HepG2 (cell line): ENCODE measurements at places on chromosomes 1 and 21.

DNA sequence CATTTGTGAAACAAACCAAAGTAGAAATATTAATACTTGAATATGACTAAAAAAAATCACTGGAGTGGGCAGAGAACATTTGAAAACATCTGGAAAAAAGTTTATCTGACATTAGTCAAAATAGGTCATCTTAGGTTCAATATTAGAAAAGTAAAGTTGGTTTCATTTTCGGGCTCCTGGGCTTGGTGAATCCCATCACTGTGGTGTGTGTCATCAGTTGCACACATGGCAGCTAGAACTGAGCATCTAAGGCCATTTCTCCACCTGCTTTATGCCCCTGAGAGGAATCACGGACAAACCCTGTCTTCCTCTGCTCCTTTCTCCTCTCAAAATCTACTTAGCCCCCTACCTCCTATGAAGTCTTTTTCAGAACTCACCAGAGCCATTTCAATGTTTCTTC is 5.4 kb downstream of the HSD11B1 start:
- no peaks in the 10 kb centered on the region for H3K27me3 ChIP-seq
- H3K4me3 ChIP-seq, result no peak overlapping the region
- no peaks in the 10 kb centered on the region for H3K36me3 ChIP-seq
- DNase-seq, result no peak
- H3K4me1 ChIP-seq, result no peaks in the 10 kb centered on the region

DNA sequence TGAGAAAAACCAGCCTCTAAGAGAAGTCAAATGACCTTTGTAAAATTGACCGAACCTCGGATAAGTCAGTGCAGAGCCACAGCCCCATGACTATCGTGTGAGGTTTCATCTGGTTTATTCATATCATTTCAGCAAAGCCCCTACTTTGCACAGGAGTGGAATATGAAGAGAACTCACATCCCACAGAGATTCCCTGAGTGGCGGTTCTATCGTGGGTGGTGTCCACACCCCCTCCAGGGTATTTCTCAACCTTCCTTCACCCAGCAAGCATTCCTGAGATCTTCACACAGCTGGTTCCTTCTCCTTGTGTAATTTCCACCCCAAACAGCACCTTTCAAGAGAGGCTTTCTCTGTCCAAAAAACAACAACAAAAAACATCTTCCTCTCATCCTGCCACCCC is 47.5 kb downstream of the EVA1C start:
- peaks cover 52% of the 10 kb centered on the region for H3K4me1 ChIP-seq
- H3K27ac ChIP-seq, result no peak overlapping the region
- no peaks in the 10 kb centered on the region for H3K27me3 ChIP-seq
- no peak overlapping the region for H3K4me3 ChIP-seq
- H3K36me3 ChIP-seq, result no peaks in the 10 kb centered on the region
- no peak for DNase-seq

DNA sequence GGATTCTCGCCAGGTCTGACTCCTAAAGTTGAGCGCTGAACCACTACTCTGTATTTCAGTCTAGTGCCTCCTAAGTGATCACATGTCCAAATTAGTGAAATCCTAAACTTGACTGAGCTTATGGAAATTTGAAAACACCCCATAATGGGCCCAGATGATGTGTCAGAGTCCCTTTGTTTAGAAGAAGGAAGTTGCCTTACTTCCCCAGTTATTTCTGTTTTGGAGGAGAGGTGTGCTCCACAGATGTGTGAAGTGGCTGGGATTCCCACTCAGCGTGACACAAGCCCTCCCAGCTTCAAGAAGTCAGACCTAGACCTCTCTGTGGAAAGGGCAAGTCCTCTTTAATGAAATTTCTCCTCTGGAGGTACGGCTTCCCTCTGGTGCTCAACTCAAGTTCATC is 188.8 kb downstream of the TTLL7 start:
- no peak overlapping the region for H3K27ac ChIP-seq
- no peak overlapping the region for H3K4me3 ChIP-seq
- no peak for DNase-seq
- H3K36me3 ChIP-seq, result no peaks in the 10 kb centered on the region
- H3K4me1 ChIP-seq, result no peaks in the 10 kb centered on the region
- H3K27me3 ChIP-seq, result no peaks in the 10 kb centered on the region

- no peaks in the 10 kb centered on the region for H3K4me1 ChIP-seq
- H3K27ac ChIP-seq, result no peak overlapping the region
These were observed 29.3 kb downstream of the COP1 start for GRCh38 chr1:176177764-176178163.

DNA sequence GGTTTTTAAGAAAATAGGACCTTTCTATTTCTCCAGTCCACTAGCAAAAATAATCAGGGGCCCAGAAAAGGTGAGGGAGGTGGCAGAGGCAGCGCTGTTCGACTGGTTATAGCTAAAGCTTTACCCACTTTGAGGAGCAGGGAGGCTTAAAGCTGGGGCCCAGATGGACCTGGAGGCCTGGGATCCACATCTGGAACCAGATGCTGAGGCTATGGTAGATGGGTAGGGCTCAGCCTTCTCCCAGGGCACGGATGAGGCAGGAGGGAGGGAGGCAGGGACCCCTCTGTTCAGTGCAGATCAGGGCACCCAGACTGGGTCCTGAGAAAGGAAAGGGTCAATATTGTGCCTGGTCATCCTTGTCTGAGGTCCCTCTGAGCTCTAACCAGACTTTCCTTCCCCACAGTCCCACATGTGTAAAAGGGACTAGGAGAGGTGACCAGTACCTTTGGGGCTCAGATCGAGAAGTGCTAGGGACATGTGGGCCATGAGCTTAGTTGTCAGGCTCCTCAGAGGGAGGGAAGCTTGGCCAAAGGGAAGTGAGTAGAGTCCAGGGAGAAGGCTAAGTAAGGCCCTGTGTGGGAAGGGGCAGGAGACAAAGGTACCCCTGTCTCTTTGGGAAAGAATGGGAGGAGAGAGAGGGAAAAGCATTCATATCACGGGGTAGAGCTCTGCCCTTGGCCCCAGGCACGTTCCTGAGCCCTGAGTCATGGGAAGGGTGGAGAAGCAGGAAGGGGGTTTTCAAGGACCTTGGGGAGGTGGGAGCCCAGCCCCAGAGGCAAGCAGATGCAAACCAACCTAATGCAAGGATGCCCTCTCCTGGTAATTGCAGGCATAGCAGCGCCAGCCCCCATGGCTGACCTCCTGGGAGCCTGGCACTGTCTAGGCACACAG is 15.4 kb downstream of the LMNA start:
- peaks cover 59% of the 10 kb centered on the region for H3K4me1 ChIP-seq
- peak overlapping the region; percentile 93 for H3K27ac ChIP-seq
- peaks cover 25% of the 10 kb centered on the region for H3K36me3 ChIP-seq
- DNase-seq, result peak; percentile 98

DNA sequence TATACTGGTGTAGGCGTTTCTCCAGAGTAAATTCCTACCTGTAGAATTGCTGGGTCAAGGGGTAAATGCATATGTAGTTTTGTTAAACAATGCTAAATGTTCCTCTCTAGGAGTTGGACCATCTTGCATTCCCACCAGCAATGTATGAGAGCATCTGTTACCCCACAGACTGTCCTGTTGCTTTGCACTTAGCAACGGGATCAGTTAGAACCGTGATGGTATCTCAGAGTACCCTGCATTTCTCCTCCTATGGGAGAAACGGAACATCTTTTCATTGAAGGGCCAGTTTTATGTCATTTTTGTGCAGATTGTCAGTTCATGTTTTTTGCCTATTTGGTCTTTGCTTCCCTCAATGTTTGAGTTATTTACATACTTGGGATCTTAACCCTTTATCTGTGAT is 18.0 kb upstream of the RIPPLY3 start:
- peak overlapping the region; percentile 11; the same call in 1 of the 2 replicates for H3K4me3 ChIP-seq
- no peaks in the 10 kb centered on the region for H3K27me3 ChIP-seq
- peak overlapping the region; percentile 69 for H3K27ac ChIP-seq
- H3K36me3 ChIP-seq, result no peaks in the 10 kb centered on the region
